AG08396 (cell line): ENCODE measurements at places on chromosomes 2 and 18.

DNA sequence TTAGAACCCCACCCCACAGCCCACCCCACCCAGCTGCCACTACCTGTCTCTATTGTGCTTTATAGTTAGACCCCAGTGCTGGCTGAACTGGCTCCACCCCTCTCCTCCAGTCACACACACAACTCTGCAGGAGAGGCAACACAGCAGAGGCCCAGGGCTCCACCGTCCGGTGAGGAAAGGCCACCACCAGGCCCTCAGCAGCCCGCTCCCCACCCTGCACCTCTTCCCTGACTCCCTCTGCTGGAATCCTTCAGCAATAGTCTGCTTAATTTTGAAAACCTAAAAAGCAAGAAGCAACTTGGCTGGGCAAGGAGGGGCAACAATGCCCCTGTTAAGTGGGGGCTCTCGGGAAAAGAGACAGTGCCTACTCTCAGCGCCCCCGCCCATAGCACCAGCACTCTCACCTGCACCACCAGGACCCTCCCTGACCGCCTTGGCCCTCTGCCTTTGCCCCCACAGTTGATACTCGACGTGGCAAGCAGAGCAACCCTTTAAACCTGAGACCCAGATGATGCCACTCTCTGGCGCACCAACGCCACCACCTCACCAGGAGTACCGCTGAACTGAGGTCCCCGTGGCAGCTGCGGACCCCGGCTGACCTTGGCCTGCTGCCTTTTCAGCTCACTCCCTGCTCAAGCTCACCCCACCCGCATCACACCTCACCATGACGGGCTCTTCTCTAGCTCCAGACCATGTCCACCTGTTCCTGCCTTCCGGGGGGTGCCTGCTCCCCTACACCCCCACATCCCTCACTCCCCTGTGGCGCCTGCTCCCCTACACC, 45.7 kb downstream of the NDUFA10 start:
- no peak for DNase-seq

- no peak for DNase-seq
These were observed 7.4 kb downstream of the IL1R2 start for GRCh38 chr2:101998896-101999789.

DNA sequence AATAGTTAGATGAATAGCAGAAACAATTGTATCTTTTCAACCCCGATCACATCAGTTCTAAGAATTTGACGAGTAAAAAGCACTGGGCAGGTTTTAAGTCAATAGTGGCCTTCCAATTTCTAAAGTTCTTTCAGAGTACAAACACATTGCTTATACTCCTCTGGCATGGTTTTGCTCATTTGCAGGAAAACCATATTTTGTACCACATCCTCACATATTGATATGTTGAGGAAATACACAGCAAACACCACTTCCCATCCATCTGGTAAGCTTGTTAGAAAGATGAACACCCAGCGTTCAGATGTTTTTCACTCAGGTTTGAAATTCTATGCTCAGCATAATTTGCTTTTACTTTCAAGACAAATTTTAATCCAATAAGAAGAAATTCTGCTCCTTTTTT, 344.6 kb upstream of the ACVR2A start:
- DNase-seq: no peak

DNA sequence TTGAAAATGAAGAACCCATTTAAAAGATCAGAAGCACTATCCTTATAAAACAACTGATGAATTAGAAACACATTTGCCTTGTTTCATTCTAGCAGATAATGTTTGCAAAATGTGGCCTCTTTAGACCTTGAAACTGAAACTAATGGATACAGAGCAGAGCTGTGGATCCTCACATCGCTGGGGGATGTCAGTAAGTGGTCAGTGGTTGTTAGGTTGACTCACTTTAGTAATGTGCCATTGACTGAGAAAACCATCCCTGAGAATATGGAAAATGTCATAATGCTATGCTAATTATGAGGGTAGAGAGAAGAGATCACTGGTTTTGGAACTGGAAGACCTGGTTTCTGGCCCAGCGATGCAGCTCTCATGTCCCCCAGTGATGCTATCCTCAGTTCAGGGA, 176.7 kb downstream of the MYO1B start:
- no peak for DNase-seq

- DNase-seq: no peak
These were observed 301.5 kb upstream of the MGAT5 start for GRCh38 chr2:133952420-133952819.

- DNase-seq: no peak
These were observed 16.9 kb downstream of the GPR75 start for GRCh38 chr2:53842891-53843290.

DNA sequence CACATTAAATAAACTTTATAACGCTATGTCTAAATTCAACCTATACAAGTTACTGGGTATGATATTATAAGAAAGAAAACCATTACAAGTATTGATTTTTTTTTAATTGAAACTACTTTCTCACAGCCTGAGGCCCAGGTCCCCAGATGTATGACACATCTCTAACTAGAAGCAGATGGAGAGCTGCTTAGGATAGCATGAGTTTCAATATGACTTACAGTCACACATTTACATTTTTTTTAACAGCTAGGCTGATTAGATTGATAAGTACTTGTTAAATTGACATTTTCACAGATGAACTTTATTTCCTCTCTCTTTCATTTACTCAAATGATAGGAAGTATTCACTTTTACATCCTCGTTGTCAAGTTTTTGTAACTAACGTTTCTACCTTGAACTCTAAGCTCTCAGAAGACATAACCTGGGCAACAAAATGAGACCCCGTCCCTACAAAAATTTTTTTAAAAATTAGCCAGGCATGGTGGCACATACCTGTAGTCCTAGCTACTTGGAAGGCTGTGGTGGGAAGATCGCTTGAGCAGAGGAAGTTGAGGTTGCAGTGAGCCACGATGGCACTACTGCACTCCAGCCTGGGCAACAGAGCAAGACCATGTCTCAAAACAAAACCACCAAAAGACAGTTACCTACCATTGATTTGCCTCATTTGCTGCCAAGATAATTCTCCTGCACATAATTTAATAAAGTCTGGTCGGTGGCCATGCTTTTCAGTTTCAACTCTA, 52.4 kb downstream of the STK39 start:
- peak; percentile 25 for DNase-seq

- DNase-seq: no peak
These were observed 18.3 kb downstream of the CDC42EP3 start for GRCh38 chr2:37653093-37653492.

DNA sequence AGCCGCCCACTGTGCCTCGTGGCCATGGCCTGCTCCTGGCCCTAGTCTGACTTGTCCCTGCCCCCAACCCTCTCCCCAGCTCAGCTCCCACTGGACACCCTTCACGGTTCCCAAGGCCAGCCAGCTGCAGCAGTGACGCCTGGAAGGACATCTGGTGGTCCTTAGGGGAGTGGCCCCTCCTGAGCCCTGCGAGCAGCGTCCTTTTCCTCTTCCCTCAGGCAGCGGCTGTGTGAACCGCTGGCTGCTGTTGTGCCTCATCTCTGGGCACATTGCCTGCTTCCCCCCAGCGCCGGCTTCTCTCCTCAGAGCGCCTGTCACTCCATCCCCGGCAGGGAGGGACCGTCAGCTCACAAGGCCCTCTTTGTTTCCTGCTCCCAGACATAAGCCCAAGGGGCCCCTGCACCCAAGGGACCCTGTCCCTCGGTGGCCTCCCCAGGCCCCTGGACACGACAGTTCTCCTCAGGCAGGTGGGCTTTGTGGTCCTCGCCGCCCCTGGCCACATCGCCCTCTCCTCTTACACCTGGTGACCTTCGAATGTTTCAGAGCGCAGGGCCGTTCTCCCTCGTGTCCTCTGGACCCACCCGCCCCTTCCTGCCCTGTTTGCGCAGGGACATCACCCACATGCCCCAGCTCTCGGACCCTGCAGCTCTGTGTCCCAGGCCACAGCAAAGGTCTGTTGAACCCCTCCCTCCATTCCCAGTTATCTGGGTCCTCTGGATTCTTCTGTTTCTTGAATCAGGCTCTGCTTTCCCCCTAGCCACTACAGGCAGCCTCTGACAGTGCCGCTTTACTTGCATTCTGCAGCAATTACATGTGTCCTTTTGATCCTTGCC, 35.8 kb downstream of the ANO7 start:
- DNase-seq: peak; percentile 74

DNA sequence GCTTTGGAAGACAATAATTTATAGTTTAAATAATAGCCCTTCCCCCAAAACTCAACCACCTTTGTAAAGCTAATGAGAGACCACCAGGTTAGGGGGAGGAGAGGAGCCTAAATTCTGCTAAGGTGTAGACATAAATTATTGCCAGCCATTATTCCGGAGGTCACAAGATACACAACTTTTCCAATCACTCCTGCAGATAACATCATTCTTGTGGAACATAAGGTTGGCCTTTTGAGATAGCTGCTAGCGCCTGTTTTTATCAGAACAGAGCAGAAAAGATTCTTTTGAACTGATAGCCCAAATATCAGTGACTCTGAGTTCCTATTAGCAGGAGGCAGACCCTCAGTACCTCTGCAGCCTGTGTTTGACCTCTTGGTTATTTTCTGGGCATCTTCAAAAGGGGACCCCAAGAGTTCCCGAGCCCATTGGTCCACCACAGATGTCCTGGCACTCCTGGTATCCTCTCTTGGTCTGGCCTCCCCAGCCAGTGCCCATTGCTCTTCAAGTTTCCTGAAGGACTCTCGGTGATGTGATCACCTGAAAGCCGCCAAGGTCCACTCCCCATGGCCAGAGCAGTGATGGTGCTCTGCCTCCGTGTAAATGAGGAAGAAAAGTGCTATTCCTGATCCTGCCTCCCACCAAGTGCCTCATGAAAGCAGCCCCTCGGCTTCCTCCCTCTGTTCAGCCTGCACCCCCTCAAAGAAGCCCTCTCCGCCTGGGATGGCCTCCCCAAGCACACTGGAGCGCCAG, 38.5 kb upstream of the LAPTM4A start:
- DNase-seq: no peak
